Stimulated activated CD4-positive, alpha-beta T cell treated with anti-CD3 and anti-CD28 coated beads, TNF-alpha, amount 100 ng/mL, for 48 hours (primary cell): ENCODE measurements at places on chromosomes 6 and 20.
A peak's percentile ranks its signal among the peaks of the same experiment; 100 is the strongest.

DNA sequence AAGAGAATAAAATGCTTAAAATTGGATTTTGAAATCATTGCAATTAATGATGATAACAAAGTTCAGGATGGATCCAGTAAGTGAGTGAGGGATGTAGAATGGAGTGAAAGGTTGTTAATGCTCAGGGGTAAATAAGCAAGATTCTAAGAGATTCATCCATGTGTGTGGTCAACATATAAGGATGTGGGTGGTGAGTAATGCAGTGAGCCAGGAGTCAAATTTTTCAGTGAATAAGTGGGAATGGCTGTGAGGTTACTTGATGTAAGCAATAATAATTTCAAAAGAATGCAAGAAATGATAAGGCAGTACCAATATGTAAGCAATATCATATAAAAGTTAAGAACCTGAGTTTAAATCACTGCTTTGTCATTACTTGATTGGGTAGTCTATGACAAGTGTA lies 207.5 kb upstream of the ADGRB3 start:
- no peak for DNase-seq

- DNase-seq, result no peak
Measured at GRCh38 chr6:26199773-26200764, 112.8 kb downstream of the HFE start.

DNA sequence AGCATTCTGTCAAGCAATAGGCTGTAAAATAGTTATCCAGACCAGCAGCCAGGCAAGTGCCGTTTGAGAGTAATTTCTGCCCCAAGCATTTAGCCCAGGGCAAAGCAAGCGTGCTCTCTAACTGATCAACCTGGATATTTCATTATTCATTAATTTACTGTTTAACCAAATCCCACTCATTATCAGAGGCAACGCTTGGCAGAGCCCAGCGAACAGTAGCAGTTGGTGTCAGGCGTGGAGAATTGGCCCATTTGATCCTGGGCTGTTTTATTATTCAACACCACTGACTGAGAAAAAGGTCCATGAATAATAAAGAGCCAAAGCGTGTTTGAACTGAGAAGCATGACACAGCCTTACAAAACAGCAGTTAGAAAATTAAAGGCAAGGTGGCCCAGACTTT lies 35.3 kb downstream of the TFAP2B start:
- no peak for DNase-seq

GRCh38 chr6:37190159-37190535 lies 20.2 kb downstream of the PIM1 start:
- no peak for DNase-seq

GRCh38 chr20:17825960-17826843 lies 126.4 kb downstream of the BANF2 start:
- peak; percentile 21 for DNase-seq

DNA sequence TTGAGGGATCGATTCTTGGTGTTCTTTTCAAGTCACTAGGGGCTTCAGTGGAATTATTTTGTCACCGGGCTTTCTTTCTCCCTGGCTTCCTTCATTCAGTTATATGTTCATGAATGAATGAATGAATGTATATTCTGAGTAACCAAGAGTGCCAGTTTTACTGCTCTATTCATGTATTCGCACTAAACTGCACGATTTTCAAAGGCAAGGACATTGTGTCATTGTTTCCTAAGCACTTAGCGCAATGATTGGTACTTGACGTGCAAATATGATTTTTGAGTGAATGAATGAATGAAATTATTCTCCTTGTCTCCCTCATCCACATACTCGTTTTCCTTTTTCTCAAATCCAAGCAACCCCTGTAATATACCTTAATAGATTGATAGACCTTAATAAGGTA lies 822 bp downstream of the AFG1L start:
- no peak for DNase-seq

DNA sequence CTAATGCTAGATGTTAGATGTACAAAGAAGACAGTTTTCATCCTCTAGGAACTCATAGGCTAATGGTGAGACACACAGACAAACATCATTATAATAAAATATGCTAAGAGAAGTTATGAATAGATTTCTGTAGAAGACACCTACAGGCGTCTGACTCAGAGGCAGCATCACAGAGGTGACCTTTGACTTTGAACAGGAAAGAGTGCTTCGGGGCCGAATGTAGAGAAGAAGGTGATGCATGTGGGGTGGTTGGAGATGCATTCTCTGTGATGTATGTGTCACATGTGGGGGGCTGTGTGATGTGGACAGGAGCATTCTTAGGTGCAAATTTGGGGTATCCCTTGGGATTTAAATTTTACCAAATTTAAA lies 6.8 kb downstream of the GUCA1A start:
- peak; percentile 15 for DNase-seq

GRCh38 chr6:70381417-70381782 lies 31.9 kb upstream of the FAM135A start:
- DNase-seq, result no peak

DNA sequence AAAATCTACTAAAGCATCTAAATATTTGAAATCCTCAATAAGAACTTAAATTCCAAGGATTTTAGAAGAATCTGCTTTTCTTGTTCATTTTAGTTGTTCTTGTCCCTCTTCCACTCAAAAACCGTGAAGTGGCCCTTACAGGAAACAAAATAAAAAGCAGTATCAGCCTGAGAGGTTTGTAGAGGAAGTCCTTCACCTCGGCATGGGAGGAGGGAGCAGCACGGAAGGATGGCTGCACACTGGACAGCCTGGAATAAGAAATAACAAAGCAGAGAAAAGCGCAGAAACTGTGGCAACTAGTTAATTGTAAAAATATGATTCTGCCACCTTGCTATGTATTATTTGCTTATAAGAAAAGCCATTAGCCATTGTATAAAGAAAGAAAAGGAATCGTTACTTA lies 46.1 kb downstream of the RALGAPA2 start:
- DNase-seq, result no peak

- no peak for DNase-seq
Measured at GRCh38 chr20:1994627-1995026, 769 bp upstream of the PDYN start.

DNA sequence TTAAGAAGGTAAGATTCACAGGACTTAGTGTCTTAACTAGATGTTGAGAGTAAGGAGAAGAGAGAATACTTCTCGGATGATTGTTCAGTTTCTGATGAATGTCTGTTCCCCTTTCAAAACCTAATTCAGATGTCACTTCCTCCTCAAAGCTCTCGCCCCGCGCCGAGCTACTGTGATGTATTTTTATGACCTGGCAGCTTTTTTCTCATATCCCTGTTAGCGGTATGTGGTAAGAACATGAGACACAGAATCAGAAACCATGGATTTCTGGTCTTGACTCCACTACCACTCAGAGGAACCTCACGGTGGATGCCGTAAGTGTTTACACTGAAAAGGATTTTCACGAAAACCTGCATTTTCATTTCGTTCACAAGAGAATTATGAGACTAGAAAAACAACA lies 48.4 kb downstream of the CEP43 start:
- peak; percentile 27 for DNase-seq
